ENCODE measurements at places on chromosomes 5 and 9.
A peak's percentile ranks its signal among the peaks of the same experiment; 100 is the strongest.

- peak; percentile 44 for DNase-seq
Measured at GRCh38 chr5:123937230-123937629, 425.3 kb downstream of the CSNK1G3 start.

GRCh38 chr9:78954286-78954685, 617.5 kb upstream of the TLE4 start:
- DNase-seq: peak; percentile 24

DNA sequence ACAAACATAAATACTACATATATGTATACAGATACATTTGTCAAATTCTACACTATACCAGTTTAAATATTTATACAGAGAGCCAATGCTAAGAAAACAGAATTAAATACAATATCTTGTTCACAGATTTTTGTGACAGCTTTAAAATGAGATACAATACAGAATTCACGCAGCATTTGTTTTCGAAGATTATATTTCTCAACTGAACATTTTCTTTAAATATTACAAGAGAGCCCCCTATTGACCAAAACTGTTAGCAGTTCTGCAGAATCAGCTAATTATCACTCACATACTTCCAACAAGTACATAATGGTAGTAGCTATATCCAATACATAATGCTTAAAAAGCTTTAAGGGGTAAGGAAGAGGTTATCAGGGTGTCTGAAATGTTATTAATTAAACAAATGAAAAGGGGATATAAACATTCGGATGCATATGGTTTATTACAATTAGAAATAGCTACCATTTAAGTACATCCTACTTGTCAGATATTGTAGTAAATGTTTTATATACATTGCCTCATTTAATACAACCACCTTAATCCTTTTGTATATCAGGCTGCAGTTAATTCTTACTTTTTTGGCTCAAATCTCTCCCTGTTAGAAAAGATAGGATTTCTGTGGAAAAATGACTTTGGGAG, 31.7 kb downstream of the ZDHHC21 start:
- peak; percentile 19 for DNase-seq

GRCh38 chr9:14318934-14319580, 5.1 kb upstream of the NFIB start:
- no peak for DNase-seq

- DNase-seq: no peak
Measured at GRCh38 chr5:94161801-94162200, 420.4 kb upstream of the POU5F2 start.

DNA sequence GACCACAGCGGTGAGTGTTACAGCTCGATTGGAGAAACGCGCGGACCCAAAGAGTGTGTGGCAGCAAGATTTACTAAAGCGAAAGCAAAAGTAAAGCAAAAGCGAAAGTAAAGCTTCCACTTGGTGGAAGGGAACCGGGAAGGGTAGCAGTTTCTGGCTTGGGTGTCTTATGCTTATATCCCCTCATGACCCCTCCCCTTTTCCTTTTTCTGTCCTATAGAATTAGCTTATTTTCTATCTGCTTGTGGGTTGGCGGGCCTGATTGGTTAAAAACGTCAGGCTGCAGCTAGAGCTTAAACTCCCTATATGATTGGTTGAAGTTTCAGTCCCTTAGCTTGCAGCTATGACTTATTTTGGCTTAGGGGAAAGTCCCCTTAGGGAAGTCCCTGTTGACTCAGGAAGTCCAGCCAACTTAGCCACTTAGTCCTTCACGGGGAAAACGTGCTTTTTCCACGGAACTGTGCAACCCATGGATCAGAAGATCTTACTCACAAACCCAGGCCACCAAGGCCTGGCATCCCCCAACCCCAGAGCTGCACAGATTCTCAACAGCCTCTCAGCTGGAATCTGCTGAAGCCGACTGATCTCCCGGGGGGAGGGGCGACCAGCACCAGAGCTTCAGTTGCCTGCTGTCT, 114.2 kb upstream of the ADAMTS16 start:
- DNase-seq: no peak

GRCh38 chr5:14097998-14098471, 45.1 kb upstream of the TRIO start:
- peak; percentile 89 for DNase-seq

DNA sequence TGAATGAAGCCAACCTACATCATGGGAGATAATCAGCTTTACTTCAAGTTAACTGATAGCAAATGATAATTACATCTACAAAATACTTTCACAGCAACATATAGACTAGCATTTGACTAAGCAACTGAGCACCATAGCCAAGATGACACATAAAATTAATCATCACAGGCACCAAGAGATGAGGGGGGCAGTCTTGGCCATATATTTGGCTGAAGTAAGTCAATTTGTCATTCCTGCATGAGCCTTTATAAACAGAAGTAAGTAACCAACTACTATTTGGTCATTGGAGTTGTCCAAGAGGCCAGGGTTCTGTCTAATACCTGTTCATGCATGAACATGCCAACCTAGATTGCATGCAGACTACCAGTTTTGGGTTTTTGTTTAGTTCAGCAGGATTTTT, 53.6 kb downstream of the PDCD1LG2 start:
- peak; percentile 66 for DNase-seq

DNA sequence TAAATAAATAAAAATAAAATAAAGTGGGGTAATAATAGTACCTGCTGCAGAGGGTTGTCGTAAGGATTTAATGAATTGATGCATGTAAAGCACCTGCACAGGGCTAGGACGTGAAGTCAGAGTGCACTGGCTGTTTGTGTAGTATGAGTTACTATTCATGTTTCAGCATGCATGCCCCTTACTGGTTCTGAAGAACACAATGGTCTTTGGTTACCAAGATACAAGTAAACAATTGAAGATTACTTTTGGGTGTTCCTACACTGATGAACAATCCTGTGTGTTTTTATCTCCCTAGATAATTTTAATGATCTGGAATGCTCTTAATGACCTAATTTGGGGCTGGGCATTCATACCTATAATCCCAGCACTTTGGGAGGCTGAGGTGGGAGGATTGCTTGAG, 23.2 kb upstream of the PRRC2B start:
- DNase-seq: no peak

- DNase-seq: peak; percentile 91
Measured at GRCh38 chr5:155082401-155082800, 68.8 kb downstream of the KIF4B start.

DNA sequence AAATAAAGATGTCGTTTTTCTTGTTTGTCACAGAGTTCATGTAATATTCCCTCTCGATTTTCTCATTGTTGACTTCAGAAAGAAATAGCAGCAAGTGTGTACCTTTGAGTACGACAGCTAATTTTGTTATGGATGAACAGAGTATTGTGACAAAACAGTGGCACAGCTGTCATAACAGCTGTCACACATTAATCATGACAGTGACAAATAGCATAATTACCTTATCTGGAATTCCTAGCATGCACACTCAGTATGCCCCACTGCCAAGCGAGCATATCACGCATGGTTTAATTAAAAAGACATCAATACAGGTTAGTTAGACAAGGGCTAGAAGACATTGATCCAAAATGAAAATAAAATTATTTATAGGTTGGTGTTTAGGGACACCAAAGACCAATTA, 375.1 kb downstream of the SPATA31D1 start:
- DNase-seq: no peak

DNA sequence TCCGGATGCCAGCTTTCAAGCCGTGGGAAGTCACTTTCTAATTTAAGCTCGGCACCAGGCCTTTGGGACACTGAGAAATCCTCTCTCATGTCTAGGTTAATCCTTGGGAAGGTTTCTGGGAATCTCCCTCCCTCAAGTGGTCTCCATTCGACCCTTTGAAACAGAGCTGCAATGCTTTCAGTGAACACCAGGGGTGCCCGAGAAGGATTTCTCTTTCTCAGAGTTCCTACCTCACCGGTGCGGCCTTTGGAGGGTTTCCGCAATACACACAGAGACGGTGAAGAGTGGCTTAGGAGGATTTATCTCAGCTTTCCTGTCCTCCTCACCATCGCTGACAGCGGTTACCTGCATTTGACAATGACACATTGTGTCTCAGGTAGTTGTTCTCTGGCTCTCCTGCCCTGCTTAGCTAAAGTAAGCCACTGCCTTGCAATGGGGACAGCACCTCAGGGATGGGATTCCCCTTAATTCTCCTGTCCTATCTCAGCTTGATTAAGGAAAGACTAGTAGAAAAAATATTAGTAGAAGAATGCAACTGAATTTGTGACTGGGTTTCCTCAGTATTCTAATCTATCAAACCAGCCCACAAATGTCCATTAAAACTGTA, 180.6 kb downstream of the GABRG2 start:
- no peak for DNase-seq

GRCh38 chr9:125332527-125332926, 70.9 kb downstream of the GAPVD1 start:
- no peak for DNase-seq

GRCh38 chr9:37938121-37938891, 34.4 kb upstream of the SLC25A51 start:
- DNase-seq: peak; percentile 92

DNA sequence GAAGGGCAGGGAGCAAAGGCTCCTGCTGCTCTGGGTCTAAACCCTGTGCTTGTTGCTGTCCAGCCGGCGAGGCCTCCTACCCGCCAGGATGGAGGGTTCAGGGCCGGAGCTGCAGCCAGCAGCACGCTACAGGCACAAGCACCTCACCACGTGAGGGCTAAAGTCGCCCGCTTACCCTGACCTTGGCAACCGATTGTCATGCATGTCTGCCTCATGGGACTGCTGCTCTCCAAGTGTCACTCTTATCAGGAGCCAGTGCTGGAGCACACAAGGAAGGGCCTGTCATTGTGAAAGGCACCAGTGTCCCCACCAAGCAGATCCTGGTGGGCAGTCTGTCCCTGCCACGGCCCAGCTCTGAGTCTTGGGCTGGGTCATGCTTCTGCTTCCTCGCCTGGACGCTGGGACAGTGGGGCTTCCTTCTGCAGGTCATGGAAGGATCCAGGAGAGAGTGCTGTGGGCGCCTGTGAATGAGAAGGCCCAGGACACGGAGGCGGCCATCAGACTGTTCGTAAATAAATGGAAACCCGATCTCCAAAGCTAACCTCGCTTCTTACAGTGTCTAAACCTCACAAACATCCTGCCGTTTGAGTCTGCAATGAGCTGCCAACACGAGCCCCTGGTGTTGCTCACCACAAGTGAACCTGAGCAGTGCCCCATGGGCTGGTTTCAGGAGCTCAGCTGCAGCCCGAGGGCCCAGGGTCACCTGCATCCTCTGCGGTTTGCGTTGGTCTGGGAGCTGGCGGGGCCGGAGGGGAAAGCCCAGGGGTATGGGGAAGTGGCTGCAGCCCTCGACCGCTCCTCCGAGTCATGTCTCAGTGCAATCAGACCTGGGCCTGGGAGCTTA, 58.2 kb upstream of the RXRA start:
- no peak for DNase-seq

Measured in fibroblast of skin of right biceps (primary cell).